ENCODE measurements at places on chromosomes 2 and 18. TPM values are rescaled to one million over a fixed set of nuclear protein-coding genes. Genes with fewer than 3 reads are reported as not detected.

DNA sequence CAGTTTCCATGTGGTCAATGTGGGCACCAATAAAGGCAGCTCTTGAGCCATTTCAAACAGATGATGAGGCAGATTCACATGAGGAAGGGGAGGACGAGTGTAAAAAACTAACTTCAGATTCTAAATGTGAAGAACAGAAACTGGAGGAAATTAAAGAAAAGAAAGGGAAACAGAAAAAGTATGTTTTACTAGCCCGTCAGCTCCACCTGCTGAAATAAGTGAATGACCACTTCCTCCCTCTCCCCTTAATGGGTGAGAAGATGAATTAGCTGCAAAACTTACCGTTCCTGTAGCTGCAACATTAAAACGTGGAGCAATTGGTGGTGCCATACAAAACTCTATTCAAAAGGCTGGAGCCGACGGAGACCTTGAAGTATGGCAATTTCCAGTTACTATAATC is 203.5 kb downstream of the UXS1 start:
- ATAC-seq, result no peak

DNA sequence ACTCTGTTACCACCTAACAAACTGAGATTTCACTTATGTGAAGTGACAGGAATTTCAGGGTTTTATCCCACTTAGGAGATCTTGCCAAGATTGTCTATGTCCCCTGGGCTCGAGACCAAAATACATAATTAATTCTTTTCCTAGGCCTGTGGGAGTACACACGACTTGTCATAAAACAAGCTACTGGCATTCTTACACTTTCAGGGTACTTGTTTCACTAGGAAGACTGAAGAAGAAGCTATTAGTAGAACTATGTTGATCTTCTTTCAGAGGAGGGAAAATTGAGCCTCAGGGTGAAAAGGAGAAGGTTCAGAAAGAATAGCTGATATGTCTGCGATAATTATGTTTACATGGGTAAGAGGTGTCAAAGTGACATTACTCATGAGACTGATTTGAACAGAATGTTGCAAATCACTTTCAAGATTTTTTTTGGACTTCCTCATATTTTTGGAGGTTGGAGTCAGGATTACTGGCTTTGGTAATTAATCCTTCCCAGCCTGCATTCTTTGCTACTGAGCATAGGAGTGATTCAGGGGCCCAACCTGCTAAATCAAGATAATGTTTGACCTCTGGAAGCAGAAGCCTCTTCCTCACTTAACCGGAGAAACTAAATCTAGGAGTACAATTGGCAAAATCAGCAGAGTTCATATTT is 240.0 kb upstream of the NT5C1B start:
- no peak for ATAC-seq

DNA sequence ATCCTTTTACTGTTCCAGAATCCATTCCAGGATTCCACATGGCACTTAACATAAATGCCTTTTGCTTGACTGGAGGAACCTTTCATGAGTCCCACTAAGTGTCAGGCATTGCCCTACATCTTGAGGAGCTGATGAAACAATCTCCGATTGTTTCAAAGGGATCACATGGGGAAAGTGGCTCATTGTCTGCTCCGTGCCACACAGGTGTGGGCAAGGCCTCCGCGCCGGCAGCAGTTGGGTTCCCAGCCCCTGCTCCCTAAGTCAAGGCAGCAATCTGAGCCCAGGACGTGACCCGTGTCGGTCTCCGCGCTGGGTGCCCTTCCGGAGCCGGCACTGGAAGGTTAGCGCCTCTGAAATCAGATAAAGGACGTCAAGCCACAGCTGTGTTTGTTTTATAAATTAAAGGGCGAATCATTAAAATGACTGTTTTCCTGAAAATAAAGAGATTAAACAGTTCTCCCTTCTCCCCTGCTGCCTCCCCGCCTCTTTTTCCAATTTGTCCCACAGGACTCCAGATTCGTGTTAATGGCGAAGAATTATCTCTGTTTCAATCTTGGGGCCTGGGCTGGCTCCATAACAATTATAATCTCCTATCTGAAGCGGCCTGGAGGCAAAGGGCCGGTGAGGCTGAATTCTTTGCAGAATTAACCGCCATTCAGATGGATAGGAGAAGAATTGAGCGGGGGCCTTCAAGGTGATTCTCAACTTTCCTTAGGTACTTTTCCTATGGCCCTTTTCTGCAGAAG is 84.3 kb upstream of the FZD7 start:
- peak; percentile 50 for ATAC-seq

- ATAC-seq, result peak; percentile 87
These were observed 41.4 kb upstream of the TRIB2 start for GRCh38 chr2:12675352-12675795.

ZAP70 gene
- 1.9 TPM for total RNA-seq

GRCh38 chr2:3302751-3303582 is 74.7 kb downstream of the EIPR1 start:
- ATAC-seq, result peak; percentile 79

DNA sequence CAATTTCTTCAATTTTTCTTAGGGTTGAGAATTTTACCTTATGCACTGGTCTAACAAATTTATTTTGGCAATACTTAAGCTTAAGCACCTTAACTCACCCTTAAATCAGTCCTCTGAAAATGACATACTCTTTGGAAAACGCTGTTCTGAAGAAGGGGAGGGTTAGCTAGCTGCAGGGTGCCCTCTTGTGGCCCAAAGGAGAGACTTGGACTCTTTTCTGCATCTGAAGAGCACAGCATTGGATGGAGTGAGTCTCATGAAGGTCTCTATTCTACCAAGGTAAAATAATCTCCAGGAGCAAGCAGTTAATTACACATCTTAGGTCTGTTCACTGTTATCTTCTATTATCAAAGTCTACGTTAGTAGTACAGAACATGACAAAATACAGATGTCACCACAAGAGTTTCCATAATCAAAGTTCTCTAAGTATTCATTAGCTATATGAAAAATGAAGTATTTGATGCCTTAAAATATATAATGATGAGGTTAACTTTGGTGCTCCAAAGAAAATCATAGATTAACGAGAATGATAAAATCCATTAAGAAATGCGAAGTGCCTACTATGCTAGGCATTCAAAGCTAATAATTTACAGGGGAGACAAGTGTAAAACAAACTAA is 24.4 kb downstream of the PUM2 start:
- peak; percentile 90 for ATAC-seq

- ATAC-seq, result no peak
These were observed 162.4 kb upstream of the NABP1 start for GRCh38 chr2:191515551-191515950.

DNA sequence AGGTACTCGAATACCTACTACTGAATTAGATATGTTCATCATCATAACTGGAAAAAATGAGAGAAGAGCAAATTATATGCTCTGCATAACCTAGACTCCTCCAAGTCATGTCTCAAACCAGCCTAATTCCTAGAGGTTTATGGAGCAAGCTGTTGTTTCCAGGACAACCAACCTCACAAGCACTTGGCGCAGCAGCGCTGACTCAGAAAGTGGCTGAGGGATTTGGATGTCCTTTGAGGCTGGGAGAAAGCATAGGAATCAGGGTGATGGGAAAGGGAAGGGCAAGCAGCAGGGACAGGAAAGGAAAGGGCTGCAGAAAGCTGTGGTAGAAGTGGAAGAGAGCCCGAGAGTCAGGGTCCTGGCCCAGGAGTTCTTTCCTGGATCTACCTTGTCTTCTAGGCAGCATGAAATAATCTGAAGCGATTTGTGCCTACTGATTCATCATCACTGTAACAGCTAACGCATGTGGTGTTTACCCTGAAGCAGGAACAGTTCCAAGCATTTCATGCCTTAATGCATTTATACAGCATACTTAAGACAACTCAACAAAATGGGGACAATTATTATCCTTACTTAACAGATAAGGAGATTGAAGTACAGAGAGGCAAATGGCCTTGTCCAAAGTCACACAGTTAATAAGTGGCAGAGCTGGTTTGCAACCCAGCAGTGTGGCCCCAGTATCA is 3.7 kb downstream of the PLEK start:
- peak; percentile 97 for ATAC-seq

GCKR gene
- total RNA-seq, result 2.4 TPM

DNA sequence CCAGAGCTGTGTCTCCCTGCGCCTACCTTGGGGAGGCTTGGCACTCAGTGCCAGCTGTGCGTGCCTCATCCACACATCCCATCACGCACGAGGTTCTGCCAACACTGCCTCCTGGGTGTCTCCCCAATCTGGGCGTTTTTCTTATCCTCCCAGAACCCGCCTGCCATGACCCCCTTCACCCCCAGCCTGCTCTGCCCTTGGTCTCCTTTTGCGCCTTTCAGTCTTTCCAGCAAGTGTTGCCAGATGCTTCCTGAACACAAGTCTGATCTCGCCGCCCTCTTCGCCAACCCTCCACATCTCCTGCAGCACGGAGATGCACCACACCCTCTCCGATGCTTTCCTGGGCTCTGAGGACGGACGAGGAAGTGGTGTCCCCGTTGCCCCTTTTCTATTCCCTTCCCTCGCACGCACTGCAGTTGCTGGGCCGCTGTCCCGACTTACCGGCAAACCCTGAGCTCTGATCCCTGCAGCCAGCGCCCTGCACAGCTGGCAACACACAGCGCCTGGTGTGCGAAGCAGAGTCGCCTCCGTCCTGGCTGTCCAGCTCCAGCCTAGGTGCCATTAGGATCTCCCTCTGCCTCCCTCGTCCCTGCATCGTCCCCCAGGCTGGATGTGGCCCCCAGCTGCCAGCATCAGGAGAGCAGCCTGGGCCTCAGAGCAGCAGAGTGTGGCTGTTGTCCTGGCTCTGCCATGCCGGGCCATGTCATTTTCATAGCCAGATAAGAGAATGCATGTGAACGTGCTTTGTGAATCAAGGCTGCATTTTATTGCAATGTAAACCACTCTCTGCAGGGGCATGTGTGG is 22.6 kb upstream of the ALLC start:
- ATAC-seq, result peak; percentile 88

DNA sequence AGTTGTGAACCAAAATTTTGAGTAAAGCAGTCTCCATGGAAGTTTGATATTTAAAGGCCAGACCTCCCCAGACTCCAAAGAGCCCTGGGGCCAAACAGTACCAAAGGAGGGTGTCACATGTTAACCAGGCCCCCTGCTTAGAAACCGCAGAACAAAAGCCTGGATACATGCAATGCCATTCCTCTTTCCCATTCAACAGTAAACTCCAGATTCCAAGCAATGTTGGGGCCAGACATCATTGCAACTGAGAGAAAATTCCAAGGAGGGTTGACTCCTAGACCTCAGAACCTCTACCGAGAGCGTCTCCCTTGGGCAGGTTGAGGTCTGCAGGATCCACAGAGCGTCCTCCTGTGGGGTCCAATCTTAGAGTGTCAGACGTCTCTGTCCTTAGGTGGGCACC is 404.4 kb upstream of the SYT4 start:
- ATAC-seq, result no peak

GRCh38 chr2:55779459-55780421 is 86.1 kb upstream of the PNPT1 start:
- no peak for ATAC-seq

GRCh38 chr18:24014986-24015638 is 558 bp downstream of the TTC39C start:
- peak; percentile 54 for ATAC-seq

GRCh38 chr2:203646266-203646864 is 60.1 kb upstream of the CD28 start:
- no peak for ATAC-seq

DNA sequence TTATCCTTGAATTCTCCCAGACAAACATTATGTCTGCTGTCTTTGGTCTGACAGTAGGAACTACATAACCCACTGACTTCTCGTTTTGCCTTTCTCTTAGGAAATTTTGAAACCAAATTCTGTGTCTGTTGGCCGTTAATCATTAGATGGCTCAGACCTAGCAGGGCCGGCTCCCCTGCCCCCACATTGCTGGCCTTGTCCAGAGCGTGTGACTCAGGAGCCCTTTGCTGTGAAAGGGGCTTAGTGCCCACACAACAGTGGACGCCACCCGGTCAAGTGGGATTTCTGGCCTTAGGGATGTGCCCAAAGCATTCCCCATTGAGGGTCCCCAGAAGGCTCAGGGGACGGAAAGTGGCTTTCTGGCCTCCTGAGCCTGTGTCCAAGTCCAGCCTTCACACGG is 137.5 kb downstream of the CTIF start:
- no peak for ATAC-seq

DOK1 gene
- total RNA-seq, result 3.4 TPM

UGGT1 gene
- total RNA-seq, result 48.7 TPM

DNA sequence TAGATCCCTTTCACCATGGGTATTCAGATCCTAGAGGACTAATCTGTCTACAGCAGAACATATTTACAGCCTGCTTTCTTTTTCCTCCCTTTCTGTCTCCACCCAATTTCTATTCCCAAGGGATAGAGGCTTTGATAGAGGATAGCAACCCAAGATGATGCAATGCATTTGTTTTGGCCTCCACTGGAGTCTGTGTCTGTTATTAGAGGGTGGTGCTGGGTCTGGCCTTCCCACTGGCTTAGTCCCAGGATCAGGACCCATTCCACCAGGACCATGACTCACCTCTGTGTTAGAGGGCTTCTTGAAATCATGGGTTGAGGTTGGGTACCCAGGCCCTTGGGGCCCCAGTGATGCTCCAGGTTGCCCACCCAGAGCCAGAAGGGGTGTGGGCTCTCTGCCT is 239.7 kb upstream of the TNP1 start:
- peak; percentile 29 for ATAC-seq

GRCh38 chr2:167652401-167652800 is 595.0 kb downstream of the STK39 start:
- ATAC-seq, result no peak

GRCh38 chr18:48914581-48915251 is 36.0 kb downstream of the SMAD7 start:
- ATAC-seq, result peak; percentile 93

- no peak for ATAC-seq
These were observed 307.5 kb downstream of the GULP1 start for GRCh38 chr2:188599140-188599539.

DNA sequence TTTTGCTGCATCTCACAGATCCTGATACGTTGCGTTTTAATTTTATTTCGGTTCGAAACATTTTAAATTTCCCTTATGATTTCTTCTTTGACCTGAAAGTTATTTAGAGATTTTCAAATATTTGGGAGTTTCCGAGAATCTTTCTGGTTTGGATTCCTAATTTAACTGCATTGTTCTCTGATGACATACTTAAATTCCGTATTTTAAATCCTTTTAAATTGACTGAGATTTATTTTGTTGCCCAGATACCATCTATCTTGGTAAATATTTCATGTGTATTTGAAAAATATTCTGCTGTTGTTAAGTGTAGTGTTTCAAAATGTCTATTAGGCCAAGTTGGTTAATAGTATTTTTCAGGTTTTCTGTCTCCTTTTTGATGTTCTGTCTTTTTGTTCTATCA is 37.7 kb downstream of the MROH2A start:
- no peak for ATAC-seq

SERPINB5 gene
- total RNA-seq, result 0.25 TPM

DNA sequence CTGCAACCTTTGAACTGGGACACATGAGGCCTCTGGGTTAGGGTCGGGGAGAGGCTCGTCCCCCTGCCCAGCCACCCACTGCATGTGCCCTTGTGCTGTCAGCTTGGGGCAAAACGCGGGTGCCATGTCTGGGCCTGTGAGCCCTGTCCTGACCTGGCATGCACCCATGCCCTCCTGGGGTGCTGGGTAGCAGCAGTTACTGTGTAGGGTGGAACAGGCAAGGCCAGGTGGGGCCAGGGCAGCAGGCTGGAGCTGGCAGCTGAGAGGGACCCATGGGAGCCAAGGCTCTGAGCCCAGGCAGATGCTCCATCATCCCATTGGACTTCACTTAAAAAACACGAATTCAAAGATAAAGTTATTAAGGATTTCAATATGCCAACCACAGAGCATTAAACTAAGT is 133.8 kb upstream of the REV1 start:
- ATAC-seq, result no peak

POTEJ gene
- not detected for total RNA-seq

All from motor neuron (in vitro differentiated cells).